ENCODE measurements at places on chromosomes 16 and 17.

GRCh38 chr16:53043986-53044601, 8.6 kb downstream of the CHD9NB start:
- DNase-seq, result no peak

DNA sequence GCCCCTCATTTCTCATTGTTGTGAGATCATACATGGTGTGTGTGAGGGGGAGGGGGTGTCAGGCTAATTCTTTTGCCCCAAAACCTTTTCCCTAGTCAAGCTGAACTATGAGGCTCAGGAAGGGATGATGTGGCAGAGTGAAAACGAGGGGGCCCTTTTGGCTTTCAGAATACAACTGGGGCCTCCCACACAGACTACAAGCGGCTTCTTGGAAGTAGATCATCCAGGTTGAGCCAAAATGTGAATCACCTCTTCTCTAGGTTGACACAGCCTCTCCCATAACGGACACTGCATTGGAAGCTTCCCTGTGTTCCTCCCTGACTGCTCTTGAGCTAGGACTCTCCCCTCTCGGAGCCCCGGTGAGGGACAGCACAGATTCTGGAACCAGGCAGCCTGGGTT, 2.3 kb upstream of the ALKBH5 start:
- DNase-seq, result peak; percentile 65

DNA sequence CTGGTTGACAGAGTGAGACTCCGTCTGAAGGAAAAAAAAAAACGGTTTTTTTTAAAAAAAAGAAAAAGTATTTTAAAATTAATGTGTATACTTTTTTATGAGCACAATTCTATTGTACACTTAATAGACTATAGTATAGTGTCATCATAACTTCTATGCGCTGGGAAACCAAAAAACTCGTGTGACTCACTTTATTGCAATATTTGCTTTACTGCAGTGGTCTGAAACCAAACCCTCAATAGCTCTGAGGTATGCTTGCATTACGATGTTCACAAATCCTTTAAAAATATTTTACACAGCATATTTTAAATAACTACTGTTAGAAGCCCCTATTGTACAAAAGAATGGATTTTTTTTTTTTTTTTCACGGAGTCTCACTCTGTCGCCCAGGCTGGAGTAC, 12.4 kb upstream of the MAP2K6 start:
- DNase-seq, result no peak

DNA sequence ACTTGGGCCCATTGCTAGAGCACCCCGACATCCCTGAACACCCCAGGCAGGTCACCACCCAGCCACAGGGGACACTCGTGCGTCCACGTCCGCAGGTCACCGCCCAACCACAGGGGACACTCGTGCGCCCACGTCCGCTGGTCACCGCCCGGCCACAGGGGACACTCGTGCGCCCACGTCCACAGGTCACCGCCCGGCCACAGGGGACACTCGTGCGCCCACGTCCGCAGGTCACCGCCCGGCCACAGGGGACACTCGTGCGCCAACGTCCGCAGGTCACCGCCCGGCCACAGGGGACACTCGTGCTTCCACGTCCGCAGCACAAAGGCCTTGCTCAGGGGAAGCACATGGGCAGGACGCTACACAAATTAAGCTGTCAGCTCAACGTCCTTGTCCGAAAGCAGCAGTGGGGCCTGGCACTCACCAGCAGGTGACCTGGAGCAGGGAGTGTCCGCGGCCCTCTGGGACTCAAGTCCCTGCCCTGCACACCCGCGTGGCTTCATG, 17.7 kb downstream of the GALNS start:
- no peak for DNase-seq

DNA sequence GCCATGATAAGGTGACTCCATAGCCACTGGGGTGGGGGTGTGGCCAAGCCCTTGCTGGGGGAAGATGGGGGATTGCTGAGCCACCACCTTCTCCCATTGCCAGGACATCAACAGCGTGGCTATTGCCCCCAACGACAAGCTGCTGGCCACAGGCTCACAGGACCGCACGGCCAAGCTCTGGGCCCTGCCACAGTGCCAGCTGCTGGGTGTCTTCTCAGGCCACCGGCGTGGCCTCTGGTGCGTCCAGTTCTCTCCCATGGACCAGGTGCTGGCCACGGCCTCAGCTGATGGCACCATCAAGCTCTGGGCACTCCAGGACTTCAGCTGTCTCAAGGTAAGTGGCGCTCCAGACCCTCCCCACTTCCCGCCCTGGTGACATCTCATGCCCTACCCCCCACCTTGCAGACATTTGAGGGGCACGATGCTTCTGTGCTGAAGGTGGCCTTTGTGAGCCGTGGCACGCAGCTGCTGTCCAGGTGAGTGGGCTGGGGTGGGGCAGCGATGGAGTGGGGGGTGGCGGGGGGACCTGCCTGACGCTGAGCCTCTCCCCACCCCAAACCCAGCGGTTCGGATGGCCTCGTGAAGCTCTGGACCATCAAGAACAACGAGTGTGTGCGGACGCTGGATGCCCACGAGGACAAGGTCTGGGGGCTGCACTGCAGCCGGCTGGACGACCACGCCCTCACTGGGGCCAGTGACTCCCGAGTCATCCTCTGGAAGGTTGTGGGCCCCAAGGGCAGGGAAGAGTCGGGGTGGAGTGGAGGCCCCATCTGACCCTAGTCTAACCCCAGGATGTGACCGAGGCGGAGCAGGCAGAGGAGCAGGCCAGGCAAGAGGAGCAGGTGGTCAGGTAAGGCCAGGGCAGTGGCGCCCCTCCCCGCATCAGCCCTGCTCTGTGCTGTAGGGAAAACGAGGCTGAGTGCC, 4.1 kb downstream of the NOXO1 start:
- no peak for DNase-seq

DNA sequence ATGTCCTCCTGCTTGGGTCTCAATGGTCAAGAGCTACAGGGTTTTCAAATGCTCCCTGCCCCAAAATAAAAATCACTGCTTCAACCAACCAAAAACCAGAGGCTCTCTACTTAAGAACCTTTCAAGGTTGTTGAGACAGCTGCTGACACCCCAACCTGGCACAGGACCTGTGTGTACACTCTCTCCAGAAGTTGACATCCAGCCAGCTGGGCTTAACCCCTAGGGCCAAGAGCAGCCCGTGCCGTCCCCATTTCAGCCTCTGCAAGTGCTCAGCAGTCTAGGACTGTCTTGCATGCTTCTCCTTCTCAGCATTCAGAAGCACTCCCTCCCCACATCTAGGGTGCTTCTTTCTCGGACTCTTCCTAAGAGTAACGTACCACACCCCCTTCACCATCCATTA, 59.0 kb upstream of the TRAP1 start:
- DNase-seq, result no peak

GRCh38 chr17:4678448-4679026, 25.4 kb downstream of the PELP1 start:
- DNase-seq, result peak; percentile 84

- DNase-seq, result no peak
Observed at GRCh38 chr16:23342083-23342640, 40.1 kb downstream of the SCNN1B start.

DNA sequence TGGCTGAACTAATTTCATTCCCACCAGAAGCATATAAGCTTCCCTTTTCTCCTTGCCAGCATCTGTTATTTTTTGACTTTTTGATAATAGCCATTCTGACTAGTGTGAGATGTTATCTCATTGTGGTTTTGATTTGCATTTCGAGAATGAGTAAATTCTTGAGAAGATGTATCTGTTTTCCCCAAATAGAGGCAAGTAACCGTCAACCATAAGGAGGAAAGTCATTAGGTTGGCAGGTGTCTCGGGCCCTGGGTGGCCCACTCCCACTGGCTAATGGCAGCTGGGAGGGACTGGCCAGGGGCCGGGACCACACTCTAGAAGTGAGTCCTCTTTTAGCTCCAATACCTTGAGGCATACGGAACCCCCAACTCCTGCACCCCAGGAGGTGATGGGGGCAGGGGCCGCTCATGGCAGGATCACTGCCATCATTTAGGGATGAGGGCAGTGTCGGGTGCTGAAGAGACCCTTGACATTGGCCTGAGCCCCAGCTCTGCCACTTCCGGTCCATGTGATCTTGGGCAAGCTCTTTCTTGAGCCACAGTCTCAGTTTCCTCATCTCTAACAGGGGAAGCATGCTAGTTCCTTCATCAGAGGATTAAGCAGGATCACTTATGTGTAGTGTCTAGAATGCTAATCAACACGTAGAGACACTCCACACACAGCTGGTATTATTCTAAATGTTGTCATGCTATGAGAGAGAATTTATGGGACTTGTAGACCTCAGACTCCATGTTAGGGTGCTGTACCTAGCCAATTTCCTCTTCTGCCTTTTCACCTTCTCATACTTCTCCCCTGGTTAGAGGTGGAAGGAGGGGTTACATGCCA, 44.3 kb downstream of the RGS9 start:
- no peak for DNase-seq

All from skeletal muscle cell (primary cell).